ENCODE measurements at places on chromosomes 5 and 9.

GRCh38 chr5:170545313-170545712 is 41.5 kb downstream of the KCNIP1 start:
- DNase-seq: no peak

DNA sequence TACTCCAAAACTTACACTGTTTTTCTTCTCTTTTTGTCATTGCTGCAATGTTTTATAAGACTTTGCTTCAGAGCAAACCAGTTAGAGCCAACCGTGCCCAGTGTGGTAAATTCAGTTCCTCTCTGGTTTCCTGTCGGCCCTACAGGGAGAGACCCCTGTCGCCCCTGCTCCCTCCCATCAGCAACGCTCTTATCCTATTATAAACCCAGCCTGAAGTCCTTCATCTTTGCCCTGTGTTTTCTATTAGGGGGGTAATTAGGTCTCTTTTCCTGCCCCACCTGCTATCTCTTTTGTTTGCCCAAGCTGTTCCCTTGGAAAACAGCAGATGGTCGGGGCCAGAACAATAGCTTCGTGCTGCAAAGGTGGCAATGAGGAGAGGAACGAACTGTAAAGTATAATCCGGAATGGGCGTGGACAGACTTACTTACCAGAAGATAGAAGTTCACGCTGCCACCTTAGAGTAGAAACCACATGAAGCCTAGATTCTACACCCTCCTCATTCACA is 21.4 kb upstream of the OTULINL start:
- no peak for DNase-seq

DNA sequence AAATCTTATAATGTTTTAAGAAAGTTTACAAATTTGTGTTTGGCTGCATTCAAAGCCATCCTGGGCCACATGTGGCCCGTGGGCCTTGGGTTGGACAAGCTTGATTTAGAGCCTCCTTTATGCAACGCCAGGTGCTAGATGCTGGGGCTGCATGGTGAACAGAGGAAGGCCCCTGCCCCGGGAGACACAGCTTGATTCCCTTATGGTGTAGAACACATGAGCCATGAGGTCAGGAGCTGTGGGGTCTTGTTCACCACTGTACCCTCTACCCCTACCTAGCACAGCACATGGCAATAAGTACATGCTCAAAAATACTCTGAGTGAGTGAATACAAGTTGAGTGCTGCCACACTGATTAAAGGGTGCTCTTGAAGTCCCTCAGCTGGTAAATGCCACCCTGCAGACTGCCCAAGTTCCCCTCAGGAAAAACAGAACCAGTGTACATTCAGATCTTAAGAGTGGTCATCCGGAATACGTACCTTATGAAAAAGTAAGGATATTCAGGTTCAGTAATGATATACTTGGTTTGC is 71.9 kb downstream of the ARRDC3 start:
- DNase-seq: no peak

DNA sequence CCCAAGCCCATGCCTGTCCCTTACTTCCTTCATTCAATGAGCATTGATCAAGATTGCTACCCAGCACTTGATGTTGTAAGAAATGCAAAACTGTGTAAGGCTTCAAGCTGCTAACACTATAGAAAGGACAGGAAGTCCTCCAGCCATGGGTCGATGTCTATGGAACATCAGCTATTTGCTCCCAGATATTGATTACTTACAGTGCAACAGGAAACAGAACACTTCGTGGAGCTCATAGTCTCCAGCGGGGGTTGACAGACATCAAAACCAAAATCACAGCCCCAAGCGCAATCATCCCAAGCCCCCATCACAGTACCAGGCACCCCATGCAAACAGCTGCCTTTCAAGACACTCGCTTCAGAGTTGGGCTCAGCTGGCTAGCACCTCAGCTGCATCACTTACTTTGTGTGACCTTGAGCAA is 26.8 kb upstream of the DUSP1 start:
- no peak for DNase-seq

DNA sequence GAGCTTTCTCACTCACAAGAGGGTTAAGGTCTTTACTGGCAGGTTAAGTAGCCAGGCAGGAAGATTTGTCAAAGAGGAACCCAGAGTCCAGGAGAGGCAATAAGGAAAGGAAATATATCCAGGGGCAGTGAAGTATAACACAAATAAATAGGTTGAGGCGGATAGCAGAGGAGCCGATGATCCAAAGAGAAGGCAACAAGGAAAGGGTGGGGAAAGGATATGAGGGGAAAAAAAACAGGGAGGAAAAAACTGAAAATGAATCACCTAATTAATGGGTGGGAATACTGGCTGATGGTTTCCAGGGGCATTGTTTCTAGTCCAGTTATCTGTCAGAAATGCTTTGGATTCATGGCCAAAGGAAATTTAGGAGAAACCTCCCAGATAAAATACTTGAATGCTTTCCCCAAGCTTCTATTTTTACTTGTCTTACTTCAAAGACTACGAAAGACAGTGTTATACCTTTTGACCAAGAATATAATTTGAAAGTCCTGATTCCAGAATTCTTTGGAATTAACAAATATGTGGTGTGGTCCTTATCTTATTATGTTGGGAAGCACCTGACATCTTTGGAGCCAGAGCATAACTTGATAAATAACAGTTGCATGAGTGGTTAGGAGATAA is 146.5 kb downstream of the AOPEP start:
- DNase-seq: no peak

GRCh38 chr5:118592229-118593002 is 395.9 kb downstream of the DTWD2 start:
- DNase-seq: no peak

DNA sequence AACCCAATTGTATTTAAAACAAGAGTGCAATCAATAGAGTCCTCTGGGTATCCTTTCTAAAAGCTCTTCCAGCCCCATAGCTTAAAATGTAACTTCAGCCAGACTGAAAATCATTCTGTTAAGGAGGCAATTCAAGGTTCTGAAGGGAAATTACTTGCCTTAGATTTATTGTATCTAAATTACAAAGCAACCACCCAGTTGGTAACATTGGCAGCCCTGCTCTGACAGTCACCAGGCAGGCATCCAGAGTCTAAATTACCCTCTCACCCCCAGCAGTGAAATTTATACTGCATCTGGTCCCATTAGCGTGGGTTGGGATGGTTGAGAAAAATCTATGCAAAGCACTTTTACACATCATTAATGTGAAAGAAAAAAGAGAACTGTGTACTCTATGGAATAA is 514.7 kb downstream of the MTRR start:
- DNase-seq: no peak

DNA sequence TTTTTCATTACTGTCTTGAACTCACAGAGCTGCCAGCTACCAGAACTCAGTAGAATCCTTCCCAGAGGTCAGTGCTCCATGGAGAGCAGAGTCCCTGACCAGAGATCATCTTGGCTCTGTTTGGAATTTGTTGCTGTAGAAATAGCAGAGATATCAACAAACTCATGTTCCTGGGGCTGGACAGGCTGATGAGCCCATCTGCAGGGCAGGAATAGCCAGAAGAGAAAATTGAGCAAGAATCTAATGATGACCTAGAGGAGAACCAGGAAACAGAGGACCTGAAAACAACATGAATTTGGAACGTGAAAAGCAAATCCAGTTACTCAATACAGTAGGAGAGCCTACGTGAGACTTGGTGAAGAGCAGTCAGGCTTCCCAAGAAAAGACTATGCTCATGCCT is 437.8 kb downstream of the PLK2 start:
- DNase-seq: no peak

DNA sequence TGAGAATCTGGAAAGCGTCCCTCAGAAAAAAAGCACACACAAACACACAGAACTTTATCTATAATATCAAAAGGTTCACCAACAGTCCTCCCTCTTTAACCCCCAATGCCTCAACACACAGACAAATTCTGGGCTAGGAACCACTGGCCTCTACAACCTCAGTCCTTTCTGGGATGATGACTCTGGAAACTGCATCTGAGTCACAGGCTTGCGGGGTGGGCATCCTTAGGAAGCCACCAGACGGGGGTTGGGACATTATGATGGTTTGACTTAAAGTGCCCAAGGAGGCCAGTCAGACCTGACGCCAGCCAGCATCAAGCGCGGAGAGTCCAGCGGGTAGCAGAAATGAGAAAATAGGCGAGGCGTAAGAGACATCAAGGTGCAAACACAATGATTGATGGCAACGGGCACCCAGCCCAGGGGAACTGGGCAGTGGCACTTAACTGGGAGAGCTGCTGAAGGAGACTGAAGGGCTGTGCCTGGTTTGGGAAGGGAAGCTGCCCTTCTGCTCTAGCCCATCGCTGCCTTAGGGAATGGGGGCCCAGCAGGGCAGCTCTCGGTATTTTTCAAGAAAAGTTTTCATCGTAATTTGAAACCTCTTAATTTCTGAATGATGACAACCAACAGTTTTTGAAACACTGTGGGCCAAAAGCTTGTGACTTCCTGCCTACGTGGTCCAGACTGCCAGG is 20.7 kb downstream of the SPRY4 start:
- DNase-seq: no peak

DNA sequence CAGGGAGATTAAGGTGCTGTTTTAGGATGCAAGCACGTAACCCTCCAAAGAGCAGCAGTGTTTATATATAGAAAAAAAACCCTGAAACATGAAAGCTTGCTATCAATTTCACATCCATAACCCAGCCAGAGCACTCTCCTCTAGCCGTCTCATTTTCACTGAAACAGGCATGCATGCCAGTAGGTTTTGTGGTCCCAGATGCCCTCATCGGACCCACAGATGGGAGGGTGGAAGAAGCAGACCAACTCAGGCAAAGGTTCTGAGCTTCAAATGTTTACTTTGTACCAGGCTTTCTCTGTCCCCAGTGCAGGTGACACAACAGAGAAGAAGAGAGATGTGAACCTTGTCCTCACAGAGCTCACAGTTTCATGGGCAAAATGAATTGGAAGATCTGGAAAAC is 127.4 kb upstream of the ATP10B start:
- no peak for DNase-seq

DNA sequence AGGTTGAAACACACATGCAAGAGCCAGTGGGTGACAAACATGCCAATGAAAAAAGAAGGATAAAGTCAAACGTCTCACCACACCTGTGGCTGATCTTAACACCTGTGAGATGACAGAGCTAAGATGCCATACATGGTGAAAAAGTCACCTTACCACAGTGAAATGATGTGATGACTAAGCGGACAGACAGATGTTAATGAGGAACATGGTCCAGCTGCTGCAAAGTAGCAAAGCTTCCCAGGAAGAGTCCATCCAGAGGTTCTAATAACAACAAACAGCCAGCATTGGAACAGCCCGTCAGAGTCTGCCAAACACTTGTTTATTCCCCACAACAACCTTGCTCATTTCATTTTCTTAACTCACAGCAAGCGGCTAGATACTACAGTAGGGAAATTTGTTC is 1.9 kb downstream of the KIAA1191 start:
- peak; percentile 58 for DNase-seq

DNA sequence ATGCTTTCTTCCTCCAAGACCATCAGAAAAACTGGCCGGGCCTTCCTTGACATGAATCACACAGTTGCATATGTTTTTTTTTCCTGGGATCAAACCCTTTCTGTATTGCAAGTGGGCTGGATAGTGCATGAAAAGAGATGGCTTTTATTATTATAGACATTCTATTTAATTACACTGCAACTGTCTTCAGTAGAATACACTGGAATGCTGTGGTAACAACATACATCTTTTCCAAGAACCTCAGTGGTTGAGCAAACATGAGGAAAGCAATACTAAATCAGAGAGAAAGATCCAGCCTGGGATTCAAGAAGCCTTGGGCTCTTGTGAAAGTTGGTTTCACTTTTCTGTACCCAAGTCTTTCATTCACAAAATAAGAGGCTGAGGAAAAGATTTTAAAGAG is 193.0 kb downstream of the DMAC1 start:
- no peak for DNase-seq

GRCh38 chr9:38347271-38347671 is 45.2 kb upstream of the ALDH1B1 start:
- DNase-seq: no peak

- DNase-seq: peak; percentile 3
These were observed 192.8 kb downstream of the CDH18 start for GRCh38 chr5:19795218-19795617.

- DNase-seq: peak; percentile 22
These were observed 49.8 kb downstream of the NR6A1 start for GRCh38 chr9:124721109-124721906.

DNA sequence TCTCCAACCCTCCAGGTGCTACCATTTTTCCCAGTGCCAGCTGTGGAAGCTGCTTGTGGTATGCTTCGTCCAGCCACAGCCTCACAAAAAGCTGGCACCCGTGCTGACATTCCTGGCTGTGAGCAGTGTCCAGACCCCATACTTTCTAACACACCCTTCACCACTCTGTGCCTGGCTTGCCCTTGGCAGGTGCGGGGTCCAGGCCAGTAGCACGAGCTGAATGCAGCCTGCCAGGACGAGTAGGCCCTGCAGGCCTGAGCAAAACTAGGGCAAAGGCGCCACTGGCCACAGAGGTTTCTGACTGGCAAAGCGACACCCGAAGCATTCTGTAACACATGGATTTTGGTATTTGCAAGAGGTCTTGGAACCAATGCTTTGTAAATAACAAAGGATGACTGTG is 26.0 kb upstream of the GHR start:
- DNase-seq: no peak

DNA sequence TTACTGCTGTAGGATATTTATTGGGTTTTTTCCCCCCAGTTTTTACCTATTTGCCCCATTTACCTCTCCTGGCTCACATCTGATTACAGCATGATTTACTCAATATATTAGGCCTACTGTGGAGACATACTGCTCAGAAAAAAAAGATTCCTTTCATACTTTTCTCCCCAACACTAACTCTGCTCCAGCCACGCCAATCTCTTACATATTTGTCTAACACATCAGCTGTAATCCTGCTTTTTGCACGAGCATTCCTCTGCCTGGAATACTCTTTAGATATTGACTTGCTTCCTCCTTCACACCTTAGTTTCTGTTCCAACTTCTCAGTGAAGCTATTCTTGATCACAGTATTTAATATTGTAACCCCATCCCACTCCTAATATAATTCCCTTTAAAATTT is 158.1 kb upstream of the VCAN start:
- DNase-seq: no peak

DNA sequence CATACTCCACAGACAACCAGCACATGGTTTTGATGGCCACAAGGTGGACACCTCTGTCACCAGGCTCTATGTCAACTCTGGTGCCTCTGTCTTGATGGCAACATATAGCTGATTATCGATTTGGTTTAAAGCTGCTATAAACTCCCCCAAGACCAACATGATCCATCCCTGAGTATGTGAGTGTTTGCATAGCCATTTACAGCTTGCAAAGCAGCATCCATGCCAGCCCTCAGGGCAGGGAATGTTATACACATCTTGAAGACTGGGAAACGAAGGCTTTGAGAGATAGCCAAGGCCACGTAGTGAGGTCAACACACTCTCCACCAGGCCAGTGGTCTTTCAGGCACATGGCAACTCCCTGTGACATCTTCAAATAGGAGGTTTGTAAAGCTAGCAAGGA is 40.3 kb upstream of the BRINP1 start:
- DNase-seq: no peak

GRCh38 chr9:123421801-123422455 is 65.9 kb downstream of the CRB2 start:
- no peak for DNase-seq

DNA sequence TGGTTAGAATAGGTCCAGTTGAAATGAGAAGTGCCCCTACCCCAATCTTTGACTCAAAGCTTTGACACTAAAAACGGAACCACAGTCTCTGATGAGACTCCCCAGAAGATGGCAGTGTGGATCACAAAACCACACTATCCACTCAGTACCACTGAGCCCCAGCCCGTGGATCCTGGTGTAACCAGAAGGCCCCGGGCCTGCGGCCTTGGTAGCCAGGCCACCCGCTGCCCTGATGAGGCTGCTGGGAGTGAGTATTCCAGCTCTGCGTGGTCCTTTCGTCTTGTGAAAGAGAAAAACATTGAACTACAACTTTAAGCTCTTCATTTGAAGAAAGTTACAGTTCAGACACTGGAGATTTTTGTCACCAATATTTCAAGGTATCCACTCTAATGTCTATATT is 42.2 kb upstream of the FBP1 start:
- no peak for DNase-seq

Measured in LNCaP clone FGC (cell line).